Renal cortical epithelial cell (primary cell): ENCODE measurements at places on chromosomes 1 and 21.

DNA sequence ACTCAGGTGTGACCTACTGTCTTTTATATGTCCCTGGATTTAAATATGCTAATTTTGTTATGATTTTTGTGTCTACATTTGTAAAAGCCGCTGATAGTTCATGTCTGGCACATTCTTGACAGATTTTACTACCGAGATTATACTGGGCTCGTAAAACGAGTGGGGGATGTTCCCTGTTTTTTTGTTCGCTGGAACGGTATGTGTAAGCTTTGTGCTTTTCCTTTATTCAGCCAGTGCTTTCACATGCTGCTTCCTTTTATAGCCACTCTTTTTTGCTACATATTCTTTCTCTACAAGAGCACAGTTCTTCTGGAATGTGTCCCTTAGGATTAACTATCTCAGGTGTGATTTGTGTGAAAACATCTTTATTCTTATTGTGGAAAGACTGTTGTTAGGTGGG, 46.6 kb downstream of the ADARB1 start:
- no peak for DNase-seq

DNA sequence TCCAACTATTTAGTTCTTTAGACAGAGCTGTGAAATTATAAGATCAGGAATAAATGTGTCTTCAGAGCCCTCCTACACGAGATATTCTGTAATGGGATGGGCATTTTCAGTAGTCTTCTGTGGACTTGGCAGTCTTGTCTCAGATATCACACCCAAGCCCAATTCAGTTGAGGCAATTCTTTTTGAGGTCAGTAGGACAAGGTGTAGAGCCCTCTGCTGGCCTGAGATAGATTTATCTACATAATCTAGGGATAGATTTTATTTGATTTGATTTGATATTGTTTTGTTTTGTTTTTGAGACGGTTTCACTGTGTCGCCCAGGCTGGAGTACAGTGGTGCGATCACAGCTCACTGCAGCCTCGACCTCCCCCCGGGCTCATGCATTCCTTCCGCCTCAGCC, 77.5 kb downstream of the FMN2 start:
- DNase-seq = no peak

- DNase-seq = no peak
Measured at GRCh38 chr1:221166559-221167318, 287.5 kb downstream of the HLX start.

- no peak for DNase-seq
Measured at GRCh38 chr1:223425550-223425949, 32.3 kb downstream of the CCDC185 start.

- no peak for DNase-seq
Measured at GRCh38 chr21:42310411-42311001, 4.7 kb downstream of the TFF3 start.
